ENCODE measurements at places on chromosomes 3 and 15.

- no peak for DNase-seq
These were observed 74.9 kb upstream of the NSMCE3 start for GRCh38 chr15:29344474-29344873.

DNA sequence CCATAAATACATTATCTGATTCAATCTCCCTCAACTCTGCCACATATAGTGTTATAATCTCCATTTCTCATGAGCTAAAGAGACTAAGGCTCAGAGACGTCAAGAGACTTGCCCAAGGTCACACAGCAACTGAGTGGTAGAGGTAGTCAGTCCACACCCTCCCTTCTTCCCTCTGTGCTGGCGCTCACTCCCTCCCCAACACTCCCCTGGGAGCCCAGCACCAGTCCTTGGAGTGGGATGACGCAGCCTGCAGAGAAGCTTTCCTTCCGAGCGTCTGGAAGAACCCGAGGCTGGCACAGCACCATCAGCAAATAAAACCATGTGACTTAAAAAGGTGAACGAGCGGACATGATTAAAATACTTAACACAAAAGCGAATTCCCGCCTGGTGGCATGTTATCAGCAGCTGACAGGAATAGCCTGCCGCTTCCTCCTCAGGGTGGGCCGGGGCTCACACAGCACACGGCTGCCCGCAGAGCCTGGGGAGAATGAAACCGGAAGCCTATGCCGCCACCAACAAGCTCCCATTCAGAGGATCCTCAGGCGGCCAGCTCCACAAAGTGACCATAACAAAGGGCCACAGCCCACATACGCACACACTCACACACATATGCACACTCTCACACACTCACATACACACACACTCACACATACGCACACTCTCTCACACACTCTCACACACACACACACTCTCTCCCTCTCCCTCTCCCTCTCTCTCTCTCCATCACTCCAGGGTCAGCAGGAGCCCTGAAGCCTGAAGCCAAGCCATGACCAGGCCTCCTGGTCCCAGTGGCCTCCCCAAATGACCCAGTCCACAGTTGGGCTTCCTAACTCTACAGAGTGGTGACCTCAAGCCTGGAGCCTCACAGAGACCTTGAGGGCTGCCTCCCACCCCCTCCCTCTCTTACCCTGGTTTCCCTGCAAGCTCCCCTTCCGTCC, 120.5 kb downstream of the XXYLT1 start:
- DNase-seq: no peak

DNA sequence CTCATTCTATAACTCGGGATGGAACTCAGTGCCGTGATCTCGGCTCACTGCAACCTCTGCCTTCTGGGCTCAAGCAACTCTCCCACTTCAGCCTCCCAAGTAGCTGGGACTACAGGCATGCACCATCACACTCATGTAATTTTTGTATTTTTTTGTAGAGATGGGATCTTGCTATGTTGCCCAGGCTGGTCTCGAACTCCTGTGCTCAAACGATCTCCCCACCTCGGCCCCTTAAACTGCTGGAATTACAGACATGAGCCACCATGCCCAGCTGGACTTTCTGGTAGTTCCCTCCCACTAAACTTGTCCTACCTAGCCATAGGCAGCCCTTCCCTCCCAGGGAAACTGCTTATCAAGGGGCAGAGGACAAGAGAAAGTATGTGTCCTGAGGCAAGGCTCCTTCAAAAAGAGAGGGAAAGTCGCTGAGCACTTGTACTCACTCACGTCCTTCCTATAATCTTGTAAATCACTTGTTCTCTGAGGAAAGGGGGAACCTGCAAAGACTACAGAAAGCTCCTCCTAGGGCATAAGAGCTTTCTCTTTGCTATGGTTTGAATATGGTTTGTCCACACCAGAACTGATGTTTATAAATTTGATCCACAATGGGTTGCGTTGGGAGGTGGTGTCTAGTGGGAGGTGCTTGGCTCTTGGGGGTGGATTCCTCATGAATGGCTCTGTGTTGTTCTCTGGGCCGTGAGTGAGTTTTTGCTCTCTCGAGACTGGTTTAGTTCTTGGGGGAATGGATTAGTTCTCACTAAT, 13.6 kb upstream of the TBL1XR1 start:
- no peak for DNase-seq

DNA sequence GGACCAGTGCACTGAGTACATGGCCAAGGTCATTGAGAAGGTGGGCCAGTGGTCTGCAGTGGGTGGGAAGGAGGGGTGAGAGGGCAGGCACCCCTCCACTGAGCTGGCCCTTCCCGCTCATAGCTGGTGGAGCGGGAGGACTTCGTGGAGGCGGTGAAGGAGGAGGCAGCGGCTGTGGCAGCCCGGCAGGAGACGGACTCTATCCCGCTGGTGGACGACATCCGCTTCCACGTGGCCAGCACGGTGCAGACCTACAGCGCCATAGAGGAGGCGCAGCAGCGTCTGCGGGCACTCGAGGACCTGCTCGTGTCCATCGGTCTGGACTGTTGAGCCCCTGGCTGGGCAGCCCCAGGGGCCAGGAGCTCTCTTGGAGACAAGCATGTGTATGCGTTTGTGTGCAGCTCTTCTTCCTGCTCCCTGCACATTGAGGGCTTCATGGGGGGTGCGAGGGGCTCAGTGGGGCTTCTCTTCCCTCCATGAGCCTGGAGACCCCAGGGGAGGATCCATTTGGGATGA, 7.5 kb downstream of the ABTB1 start:
- no peak for DNase-seq

- DNase-seq: peak; percentile 64
These were observed 14.2 kb downstream of the EIF4E3 start for GRCh38 chr3:71710906-71711494.

DNA sequence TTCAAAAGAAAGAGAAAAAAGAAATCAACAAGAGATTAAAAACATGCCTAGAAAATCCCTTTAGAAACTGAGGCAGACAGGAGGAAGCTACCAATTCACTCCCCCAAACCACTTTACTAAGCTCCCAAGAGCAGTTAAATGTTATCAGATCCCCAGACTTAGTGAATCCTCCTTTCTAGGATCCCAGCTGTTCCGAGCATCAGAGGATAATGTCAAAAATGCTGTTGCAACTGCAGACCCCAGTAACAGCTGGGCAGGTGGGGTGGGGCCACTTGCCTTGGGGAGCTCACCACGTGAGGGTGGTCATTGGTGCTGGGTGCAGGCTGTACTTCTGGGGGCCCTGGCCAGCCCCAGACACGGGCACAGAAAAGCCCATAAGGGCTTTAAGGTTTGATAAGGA, 9.1 kb downstream of the POMGNT2 start:
- DNase-seq: no peak

All from EH (cell line).